ENCODE measurements at places on chromosomes 2 and 18.

DNA sequence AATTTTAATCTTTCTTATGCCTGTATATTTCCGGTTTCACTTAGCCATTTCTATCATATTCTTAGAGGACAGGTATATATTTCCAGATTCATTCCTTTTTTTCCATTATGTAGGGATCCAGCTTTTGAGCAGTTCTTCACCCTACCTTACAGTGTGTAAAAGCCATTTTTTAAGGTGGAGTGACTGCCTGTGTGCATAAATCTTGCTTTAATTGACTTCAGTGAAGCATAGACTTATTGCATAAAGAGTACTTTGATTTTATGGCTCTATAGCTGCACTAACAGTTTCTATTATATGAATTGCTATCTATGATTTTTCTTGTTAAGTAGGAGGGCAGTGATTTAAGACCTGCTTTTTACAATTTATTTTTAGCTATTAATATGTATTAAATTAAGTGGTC lies 132.6 kb downstream of the NYAP2 start:
- DNase-seq, result no peak

DNA sequence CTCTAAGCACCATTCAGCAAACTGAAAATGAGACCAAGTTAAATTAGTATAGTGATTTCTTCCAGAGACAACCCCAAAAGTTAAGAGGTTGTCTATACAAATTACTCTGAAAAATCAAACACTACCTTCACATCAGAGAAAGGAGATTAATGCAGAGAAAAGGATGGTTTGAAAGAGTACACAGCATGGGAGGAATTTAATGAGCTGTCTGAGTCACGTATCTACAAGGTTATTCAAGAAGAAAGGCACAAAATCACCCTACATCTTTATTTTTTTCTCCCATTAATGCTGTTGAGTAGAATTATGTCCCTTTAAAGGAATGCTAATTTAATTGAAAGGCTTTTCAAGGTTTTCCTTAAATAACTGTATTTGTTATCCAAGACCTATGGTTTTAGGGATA lies 41.1 kb downstream of the LANCL1 start:
- no peak for DNase-seq

GRCh38 chr2:95728878-95729596 lies 137.2 kb downstream of the TRIM43 start:
- DNase-seq, result peak; percentile 52

DNA sequence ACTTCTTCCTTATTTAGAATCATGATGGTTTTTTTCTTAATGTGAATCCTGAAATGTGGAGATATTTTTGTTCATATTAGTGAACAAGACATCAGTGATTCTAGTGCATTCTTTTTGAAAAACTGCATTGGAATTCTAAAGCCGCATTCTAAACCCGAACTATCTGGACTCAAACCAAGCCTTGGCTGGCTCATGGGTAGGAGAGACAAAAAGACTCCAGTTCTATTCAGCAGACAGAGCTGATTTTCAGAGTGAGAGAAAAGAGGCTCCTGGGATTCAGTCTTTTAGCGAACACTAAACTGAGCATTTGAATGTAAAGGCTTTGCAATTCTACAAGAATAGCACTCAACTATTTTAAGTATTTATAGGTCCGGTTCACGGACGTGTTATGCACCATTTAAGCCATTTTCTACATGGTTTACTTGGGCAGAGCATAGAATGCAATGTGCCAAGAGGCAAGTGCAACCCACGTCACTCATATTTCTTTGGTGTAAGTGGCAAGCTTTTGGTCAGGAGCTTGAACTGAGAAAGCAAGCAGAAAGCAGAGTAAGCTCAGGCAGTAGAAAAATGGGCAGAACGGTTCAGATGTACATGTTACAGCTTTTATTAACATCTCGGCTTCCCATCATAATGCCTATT lies 227.3 kb upstream of the RAB12 start:
- DNase-seq, result no peak

DNA sequence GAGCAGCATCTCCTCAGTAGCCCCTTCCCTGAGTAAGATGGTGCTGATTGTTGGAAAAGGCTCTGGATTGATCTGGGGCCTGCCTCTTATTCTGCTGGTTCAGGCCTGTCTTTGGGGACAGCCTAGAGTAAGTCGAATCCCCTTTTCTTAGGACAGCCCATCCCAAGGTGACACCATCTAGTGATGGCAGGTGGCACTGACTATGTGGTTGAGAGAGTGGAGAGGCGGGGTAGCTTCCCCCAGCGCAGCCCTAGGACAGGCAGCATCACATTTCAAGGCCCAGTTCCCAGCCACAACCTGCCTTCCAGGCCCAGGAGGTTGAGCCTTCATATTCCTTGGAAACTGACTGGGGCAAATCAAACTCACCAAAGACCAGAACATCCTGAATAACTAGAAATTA lies 69.1 kb upstream of the B3GNT7 start:
- DNase-seq, result no peak

DNA sequence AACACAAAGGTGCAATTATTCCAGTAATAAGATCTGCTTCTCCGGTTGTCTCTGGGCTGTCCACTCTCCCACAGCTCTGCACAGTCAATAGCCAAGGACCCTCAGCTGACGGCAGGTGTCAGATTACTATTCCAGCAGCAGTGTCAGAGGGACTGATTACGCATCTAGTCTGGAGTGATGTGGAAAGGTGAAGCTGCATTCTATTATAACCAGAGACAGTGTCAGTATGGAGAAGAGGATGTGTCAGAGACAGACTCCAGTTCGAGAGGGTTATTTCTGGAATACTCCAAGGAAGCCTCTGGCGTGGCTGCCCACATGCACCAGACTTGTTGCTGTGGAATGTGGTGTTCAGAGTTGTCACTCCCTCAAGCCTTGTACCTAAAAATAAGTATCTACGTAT lies 163.6 kb upstream of the TMEM200C start:
- peak; percentile 51 for DNase-seq

DNA sequence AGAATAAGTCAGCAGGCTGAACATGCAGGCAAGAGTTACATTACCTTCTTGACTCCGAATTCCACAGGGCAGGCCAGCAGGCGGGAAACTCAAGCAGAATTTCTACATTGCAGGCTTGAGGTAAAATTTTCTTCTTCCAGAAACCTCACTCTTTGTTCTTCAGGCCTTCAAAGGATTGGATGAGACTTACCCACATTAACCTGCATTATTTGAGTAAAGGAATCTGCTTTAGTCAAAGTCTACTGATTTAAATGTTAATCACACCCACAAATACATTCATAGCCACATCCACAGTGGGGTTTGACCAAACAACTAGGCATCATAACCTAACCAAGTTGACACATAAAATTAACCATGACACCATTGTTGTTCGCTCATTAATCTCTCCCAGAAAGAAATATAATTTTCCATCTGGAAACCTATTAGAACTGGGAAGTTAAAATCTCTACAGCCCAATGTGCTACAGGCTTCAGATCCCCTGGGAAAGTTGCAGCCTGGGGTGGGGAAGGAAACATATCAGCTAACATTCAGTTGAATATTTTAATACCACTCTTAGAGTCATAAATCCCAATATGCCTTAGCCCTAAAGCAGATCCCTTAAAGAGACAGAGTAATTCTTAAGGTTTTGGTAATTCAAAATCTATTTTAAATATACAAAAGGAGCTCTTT lies 468.2 kb upstream of the TNP1 start:
- DNase-seq, result no peak

DNA sequence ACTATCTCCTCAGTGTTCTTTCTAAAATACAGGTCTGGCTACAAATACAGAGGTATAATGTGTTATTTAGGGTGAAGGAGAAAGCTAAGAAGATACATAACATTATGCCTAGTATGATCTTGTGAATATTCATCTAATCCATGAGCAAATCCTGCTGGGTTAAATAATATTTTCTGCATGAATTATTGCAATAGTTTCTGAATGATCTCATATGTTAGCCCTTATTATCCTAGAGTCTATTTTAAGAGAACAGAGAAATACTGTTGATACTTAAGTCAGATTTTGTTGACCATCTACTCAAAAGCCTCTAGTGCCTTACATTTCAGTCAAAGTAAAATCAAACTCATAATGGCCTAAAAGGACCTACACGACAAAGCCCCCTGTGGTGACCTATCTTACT lies 382.3 kb downstream of the FIGN start:
- no peak for DNase-seq

GRCh38 chr2:114442510-114442909 lies at the start of gene DPP10:
Gene DPP10 (plus strand): TSS chr2:114442641.
- DNase-seq, result peak; percentile 86

DNA sequence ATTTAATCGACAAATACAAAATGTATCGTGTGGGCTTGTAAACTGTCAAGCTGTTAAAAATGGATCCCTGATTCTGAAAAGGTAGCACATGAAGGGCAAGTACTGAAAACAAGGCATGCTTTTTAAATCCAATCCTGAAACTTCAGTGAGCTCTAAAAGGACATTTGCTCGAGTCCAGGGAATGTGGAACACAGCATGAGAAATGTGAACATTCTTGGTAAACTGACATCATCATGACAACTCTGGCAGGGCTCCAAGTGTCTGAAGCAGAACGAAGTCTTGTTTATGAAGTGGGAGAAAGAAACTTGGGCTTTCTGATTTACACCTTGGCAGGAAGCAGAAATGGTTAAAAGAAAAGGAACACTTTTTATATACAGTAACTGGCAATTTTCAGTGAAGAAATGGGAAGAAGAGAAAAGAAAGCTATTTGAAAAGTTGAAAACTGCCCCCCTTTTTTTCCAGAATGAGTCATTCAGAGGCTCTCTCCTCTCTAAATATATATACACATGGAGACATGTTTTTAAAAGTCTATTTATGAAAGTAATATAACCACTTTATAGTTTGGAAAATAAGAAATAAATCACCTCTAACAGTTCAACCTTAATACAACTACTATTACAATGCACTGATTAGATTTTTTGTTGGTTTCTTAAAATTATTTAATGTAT lies 120.8 kb downstream of the GAREM1 start:
- no peak for DNase-seq

DNA sequence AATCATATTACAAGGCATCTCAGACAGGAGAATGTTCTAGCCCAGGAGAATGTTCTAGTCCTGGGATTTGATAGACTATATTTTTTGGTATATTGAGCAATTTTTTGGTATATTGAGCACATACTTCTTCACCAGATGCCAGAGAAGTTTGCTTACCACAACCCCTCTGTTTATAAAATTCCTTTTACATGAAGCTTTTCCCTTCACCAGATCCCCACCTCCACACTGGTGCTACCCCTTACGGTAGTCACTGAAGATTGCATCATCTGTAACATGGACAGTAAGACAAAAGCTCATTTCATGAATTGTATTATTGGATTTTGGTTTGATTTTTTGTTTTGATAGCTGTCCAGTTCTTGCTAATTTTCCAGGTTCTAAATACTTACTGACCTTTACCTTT lies 7.2 kb upstream of the HNMT start:
- no peak for DNase-seq

- DNase-seq, result no peak
Observed at GRCh38 chr18:62938006-62938405, 222.7 kb downstream of the PHLPP1 start.

DNA sequence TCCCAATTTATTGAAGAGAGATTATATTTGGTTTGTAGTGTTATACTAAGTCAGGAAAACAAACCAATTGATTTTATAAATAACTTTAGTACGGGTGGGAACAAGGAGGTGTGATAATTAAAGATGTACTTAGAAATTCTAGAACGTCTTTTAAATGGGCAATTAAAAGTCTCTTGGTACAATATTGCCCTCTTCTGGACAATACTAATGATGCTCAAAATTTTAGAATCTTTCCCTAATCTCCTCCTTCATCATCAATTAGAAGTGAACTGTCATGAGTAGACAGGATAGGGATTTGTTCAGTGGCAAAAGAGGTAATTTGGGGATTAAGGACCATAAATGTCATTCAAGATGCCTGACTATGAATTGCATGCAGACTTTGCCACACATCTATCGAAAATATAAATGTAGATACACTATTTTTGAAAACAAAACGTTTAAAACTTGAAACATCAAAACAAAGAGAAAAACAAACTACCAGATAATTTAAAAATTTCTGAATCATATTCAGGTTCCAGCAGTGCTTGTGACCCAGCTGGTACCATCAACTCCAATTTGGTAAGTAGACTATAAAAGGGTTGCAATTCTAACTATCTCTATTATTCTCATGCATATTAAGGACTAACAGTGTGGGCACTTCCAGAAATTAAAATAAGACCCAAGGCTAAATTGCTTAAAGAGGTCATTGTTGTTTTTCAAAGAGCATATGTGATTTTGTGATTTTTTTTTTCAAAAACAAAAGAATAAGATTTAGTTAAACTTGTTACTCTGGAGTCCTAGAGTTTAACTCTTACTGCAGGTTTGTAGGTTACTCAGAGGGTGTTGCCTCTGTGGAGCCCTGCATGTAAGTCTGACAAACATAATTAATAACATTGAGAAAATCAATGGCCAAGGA lies 123.5 kb downstream of the LAMA3 start:
- no peak for DNase-seq

GRCh38 chr2:42084231-42084671 lies 36.4 kb downstream of the PKDCC start:
- DNase-seq, result no peak

DNA sequence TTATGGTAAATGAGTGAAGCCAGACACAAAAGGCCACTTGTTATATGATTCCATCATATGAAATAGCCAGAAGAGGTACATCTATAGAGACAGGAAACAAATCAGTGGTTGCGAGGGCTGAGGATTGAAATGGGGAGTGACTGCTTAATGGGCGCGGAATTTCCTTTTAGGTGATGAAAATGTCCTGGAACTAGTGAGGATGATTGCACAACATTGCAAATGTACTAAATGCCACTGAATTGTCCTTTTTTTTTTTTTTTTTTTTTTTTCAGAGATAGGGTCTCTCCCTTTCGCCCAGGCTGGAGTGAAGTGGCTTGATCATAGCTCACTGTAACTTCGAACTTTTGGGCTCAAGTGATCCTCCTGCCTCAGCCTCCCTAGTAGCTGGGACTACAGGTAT lies 15.3 kb upstream of the GAREM2 start:
- DNase-seq, result no peak

DNA sequence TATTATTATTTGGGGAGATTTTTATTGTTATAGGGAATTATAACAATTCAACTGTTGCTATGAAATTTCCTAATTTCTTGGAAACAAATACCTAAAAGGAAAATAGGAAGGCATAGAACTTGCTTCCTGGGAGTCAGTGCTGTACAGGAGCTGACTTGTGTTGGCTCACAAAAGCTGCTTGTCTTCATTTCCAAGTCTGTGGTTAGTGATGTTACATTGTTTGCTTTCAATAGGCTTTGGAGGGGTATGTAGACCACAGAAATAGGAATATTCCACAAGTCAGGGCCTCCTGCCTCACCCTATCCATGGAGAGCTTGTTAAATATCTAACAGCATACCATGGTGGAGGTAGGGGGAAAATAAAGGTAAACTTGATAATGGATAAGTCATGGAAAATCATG lies 688.9 kb upstream of the FAM98A start:
- DNase-seq, result no peak

GRCh38 chr18:58187674-58188073 lies 143.6 kb downstream of the NEDD4L start:
- DNase-seq, result no peak

GRCh38 chr2:241340631-241341163 lies 15.4 kb upstream of the FARP2 start:
- no peak for DNase-seq

- no peak for DNase-seq
Observed at GRCh38 chr2:217065012-217065290, 205.1 kb upstream of the TNP1 start.

GRCh38 chr18:711310-711656 lies 1.1 kb downstream of the ENOSF1 start:
- DNase-seq, result peak; percentile 9

GRCh38 chr2:62184512-62185230 lies 11.2 kb upstream of the B3GNT2 start:
- DNase-seq, result no peak
